Activated naive CD4-positive, alpha-beta T cell treated with anti-CD3 and anti-CD28 coated beads, Interleukin-2, amount 50 U/mL, for 72 hours (primary cell): ENCODE measurements at places on chromosomes 5 and 9. TPM values are rescaled to one million over a fixed set of nuclear protein-coding genes. Genes with fewer than 3 reads are reported as not detected.

Gene EDIL3
- total RNA-seq = not detected

Gene PCDHB4
- not detected for total RNA-seq

Gene FOXE1
- total RNA-seq = 0.06 TPM

Gene LCN2
- not detected for total RNA-seq

Gene ADAMTS19
- total RNA-seq = not detected

Gene CLIC3
- not detected for total RNA-seq

Gene TIGD6
- total RNA-seq = 1.9 TPM

Gene CCDC192
- total RNA-seq = not detected

Gene BRINP1
- total RNA-seq = not detected

Gene GDNF
- not detected for total RNA-seq

Gene DDX4
- total RNA-seq = not detected

DNA sequence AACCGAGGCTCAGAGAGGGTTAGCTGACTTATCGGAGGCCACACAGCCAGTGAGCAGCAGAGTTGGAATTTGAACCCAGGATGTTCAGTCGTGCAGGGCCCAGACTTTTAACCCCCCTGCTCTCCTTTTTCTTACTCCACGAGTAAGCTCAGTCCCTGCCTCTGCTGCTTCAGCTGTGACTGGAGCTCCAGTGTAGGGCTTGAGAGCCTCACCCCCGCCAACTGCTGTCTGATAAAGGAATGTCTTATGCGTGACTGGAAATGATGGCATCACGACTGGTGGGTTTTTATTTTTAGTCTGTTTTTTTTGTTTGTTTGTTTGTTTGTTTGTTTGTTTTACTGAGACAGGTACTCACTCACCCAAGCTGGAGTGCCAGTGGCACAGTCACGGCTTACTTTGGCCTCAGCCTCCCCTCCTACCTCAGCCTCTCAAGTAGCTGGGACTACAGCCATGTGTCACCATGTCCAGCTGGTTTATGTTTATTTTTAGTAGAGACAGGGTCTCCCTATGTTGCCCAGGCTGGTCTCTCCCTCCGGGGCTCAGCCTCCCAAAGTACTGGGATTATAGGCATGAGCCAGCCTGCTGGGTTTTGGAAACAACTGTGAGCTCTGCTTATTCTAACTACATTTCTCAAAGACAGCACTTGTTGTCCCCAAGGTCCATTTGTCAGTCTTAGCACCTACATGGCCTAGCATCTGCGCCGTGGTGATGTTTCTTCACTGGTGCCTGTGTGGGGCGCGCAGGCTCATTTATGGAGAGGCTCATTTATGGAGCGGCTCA, 52.5 kb upstream of the NCS1 start:
- DNase-seq = no peak

- no peak for DNase-seq
Measured at GRCh38 chr5:154421868-154422267, 23.9 kb upstream of the SAP30L start.

DNA sequence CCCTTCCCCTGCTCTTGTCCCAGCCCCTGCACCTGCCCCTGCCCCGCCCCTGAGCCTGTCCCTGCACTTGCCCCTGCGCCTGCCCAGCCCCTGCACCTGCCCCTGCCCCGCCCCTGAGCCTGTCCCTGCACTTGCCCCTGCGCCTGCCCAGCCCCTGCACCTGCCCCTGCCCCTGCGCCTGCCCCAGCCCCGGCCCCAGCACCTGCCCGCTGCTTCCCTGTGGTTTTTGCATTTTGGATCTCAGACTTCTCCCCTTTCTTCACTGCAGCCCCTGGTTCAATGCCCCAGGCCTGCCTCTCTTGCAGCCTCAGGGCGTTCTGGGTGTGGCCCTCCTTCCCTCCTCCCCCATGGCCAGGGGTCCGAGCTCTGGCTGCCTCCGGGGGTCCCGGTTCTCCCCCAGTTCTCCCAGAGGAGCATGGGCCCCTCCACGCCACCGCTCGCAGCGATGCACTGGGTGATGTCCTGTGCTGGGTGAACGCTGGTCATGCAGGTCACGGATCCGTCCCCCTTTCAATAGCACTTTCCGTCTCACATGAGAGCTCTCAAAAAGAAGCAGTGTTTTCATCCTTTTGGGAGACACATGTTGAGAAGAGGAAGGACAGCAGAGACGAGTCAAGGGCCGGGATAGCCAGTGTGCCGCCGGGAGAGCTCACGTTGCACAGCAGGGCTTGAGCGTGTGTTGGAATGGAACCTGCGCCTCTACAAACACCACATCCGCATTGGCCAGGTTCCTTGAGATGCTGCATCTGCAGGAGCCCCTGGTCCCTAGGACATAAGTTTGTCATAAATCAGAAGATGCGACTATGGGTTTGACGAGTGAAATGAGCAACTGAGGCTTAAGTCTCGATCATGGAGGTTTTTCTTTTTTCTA, 44.0 kb upstream of the IRX4 start:
- no peak for DNase-seq

DNA sequence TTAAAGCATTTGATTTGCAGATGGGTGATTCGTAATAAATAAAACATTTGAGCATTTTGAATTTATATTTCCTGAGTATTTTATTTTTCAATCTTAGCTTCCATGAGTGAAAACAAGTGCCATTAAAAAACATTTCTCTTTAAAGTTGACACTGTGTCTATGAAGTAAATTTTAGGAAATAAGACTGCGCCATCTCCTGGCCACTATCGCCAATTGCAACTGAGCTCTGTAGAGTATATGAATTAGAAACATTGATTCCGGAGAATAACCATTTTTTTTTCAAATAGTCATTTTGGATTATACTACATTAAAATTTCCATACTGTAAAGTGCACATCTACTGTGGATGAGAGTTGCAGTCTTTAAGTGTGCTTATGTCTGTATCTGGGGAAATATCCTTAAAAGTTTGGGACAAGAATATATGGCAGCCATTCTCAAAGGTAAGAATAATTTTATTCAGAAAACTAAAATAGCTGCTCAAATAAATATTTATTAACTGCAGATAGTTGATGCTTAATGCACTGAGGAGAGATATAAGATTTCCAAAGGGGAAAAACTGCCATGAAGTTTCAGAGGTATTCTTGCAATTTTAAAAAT, 5.9 kb downstream of the DMRTA1 start:
- peak; percentile 14 for DNase-seq

- no peak for DNase-seq
Measured at GRCh38 chr9:85416715-85417114, 325.0 kb downstream of the AGTPBP1 start.

DNA sequence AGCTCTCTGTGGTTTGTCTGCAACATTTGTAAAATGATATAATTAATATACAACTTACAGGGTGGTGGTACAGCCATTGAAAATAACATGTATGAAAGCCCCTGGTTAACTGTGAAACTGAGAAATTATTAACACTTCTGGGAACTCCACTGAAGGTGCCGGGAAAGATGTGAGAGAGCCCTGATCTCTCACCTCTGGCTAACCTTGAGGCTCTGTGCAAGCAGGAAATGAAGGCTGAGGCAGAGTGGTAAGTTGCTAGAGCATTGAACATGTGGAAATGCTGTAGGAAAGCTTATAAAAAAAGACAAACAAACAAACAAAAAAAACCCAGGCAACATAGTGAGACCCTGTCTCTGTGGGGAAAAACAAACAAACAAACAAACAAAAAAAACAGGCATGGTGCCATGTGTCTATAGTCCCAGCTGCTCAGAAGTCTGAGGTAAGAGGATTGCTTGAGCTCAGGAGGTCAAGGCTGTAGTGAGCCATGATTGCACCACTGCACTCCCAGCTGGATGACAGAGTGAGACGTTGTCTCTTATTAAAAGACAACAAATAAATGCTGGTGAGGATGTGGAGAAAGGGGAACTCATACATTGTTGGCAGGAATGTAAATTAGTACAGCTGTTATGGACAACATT, 7.5 kb downstream of the CATSPER3 start:
- DNase-seq = no peak

DNA sequence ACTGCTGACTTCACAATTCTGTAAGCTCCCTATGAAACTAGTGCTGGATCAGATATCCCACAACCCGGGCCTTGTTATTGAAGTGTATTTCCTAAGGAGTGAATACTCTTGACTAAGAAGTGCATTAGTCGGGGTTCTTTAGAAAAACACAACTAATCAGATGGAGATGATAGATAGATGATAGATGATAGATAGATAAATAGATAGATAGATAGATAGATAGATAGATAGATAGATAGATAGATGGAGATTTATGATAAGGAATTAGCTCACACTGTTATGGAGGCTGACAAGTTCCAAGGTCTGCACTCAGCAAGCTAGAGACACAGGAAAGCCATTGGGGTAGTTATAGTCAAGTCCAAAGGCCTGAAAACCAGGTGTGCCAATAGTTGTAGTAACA, 214.6 kb upstream of the COX7C start:
- DNase-seq = no peak

DNA sequence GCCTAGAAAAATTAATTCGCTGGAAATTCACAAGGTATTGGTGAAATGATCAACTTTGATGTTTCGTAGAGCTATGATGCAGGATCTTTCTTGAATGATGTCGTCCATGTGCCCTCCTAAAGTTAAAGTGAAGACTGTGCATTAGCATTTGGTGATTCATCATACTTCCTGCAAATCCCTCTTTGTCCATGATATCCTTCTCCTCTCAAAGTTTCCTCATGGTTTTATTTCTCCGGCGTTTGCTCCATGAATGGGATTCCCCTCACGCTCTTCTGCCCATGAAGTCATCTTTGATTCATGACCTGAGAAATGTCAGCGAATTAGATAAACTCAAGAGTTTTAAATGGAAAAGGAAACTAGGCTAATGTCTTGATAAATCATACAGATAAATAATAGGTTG, 372.7 kb downstream of the PSAT1 start:
- no peak for DNase-seq

DNA sequence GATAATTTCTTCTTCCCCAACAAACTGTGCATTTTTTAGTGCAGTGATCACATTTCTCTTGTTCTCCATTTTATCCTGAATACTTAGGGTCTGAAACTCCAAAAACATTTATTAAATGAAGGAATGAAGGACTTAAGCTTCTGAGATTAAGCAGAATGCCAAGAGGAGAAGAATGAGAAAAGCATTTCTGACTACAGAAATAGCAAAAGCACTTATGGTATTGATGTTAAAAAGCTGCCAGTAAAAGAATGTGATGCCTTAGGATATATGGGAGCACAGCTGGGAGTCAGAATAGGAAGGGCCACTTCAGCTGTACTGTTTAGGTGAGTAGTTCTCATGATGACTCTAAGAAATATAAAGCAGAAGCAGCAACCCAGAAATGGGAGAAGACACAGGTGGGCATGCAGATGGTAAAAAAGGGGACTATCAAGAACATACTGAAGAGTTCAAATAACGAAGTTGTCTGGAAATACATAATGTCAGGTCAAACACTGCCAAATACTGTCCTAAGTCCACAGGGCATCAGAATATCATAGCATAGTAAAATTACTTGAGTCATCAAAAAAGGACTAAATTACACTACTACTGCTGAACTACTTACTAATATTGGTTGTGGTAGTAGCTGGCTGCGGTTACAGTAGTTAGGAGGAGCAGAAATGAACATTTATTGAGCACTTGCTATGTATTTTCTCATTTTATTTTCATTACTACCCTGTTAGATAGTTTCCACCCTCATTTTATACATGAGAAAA, 132.7 kb downstream of the MAPKAP1 start:
- DNase-seq = no peak

DNA sequence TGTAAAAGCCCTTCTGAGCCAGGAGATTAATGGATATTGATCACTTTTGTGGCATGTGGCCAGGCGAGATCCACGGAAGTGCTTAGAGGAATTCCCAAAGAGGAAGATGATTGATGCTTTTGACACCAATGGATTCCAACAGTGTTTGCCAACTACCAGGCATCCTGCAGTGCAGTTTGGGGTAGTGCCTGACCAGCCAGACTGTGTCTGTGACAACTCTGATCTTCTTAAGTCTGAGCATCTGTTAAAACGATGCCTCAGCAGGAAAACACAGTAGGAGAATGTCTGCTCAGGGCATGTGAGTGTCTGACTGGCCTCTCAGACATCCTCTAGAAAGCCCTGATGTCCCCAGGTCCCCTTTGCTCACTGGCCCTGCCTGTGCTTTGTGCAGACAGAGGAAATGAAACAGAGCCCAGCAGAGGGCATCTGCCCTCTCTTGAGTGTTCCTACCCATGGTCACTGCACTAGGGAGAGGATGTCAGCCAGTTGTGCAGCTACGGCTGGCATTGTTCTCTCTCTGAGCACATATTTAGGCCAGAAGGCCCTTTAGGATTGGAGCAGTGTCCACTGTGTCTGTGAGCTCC, 57.0 kb downstream of the TRPC7 start:
- DNase-seq = no peak

- DNase-seq = no peak
Measured at GRCh38 chr5:22473886-22474285, 379.3 kb downstream of the CDH12 start.

- no peak for DNase-seq
Measured at GRCh38 chr5:130282049-130282448, 377.8 kb downstream of the CHSY3 start.

- DNase-seq = no peak
Measured at GRCh38 chr9:135180586-135180985, 93.1 kb downstream of the OLFM1 start.

DNA sequence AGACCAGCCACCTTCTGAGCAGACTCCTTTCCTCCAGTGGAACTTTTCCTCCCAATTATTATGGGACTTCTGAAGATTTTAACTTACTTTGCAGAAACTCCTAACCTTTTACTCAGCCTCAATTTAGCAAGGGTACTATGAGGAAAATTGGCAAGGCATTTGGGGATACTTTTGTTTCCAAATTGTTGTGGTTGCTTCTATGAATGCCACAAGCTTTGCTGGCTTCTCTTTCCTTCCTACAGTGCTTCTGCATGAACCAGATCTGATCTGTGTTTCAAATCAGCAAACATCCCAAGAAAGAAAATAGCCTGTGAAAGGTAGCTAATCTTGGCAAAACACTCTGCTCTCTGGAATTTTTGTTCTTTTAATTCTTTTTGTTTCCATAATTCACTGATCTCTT, 57.3 kb upstream of the TAF11L2 start:
- DNase-seq = no peak

DNA sequence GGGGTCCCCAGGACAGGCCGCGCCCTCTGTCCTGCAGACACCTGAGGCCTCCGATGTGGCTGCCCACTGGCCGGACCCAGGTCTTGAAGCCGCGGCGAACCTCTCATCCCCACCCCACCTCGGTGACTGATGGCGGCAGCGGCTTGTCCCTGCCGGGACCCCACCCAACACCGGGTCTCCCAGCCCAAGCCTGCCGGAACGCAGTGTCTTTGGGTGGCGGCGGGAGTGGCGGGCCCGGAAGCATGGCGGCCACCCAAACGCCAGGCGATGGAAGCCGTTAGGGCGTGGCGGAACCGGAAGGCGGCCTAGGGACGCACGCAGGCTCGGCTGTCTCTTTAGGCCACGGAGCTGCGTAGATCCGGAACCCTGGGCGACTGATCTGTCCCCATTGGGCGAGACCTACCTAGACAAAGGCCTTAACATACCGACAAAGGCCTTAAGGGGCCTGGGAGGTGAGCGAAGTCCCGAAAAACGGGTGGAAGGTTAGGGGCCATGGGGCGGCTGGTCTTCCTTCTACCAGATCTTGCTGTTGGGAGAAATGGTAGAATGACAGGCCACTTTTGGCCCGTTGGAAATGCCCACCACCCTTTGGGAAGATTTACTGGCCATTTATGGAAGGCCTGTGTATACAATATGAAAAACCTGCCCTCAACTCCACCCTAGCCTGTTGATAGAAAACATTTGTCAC, 94.6 kb upstream of the SMC2 start:
- no peak for DNase-seq

- DNase-seq = no peak
Measured at GRCh38 chr9:123329329-123329955, 26.6 kb upstream of the CRB2 start.

GRCh38 chr9:114030364-114030763, 47.7 kb downstream of the AMBP start:
- no peak for DNase-seq
